Fibroblast of lung (primary cell): ENCODE measurements at places on chromosomes 4 and X. TPM values are rescaled to one million over a fixed set of nuclear protein-coding genes. Genes with fewer than 3 reads are reported as not detected.

Gene MAGEC1
- not detected in 2 replicates for polyA plus RNA-seq

Gene EDNRA
- 1.4 and 9.5 TPM in 2 replicates for polyA plus RNA-seq

Gene SATL1
- polyA plus RNA-seq = not detected in 2 replicates

Gene CXCL6
- 0.23 and 0.66 TPM in 2 replicates for polyA plus RNA-seq

Gene MUC7
- polyA plus RNA-seq = not detected in 2 replicates

Gene GPM6B
- polyA plus RNA-seq = 5.2 TPM in 2 replicates

Gene UGT2A3
- polyA plus RNA-seq = not detected in 2 replicates

Gene CT47B1
- not detected in 2 replicates for polyA plus RNA-seq

Gene NPY1R
- polyA plus RNA-seq = 0.01 and 0.02 TPM in 2 replicates

Gene TBC1D8B
- polyA plus RNA-seq = 8.7 and 15.4 TPM in 2 replicates

Gene ITIH6
- not detected in 2 replicates for polyA plus RNA-seq

Gene ESX1
- not detected in 2 replicates for polyA plus RNA-seq

Gene CLDN22
- polyA plus RNA-seq = not detected in 2 replicates

Gene LAGE3
- polyA plus RNA-seq = 6.1 and 6.4 TPM in 2 replicates

Gene CT45A5
- polyA plus RNA-seq = not detected in 2 replicates

Gene PNMA3
- 0.03 TPM in 1 of 2 replicates, not detected in the other for polyA plus RNA-seq

Gene MAGEB1
- polyA plus RNA-seq = not detected in 2 replicates

Gene SSX4B
- polyA plus RNA-seq = not detected in 2 replicates

Gene ZNF275
- polyA plus RNA-seq = 11.7 and 12.2 TPM in 2 replicates

Gene ERCC6L
- polyA plus RNA-seq = 1.7 and 6.6 TPM in 2 replicates

Gene PLAC8
- 0.29 and 0.79 TPM in 2 replicates for polyA plus RNA-seq

Gene STBD1
- 1.7 and 3.1 TPM in 2 replicates for polyA plus RNA-seq

Gene NPY5R
- polyA plus RNA-seq = not detected in 2 replicates

Gene GAGE12H
- not detected in 2 replicates for polyA plus RNA-seq

Gene GPRIN3
- 0.01 TPM in 1 of 2 replicates, not detected in the other for polyA plus RNA-seq

Gene SLC4A4
- polyA plus RNA-seq = 16.9 and 33.4 TPM in 2 replicates

Gene ZCCHC18
- 0.41 and 0.48 TPM in 2 replicates for polyA plus RNA-seq

Gene PABPC1L2B
- not detected in 2 replicates for polyA plus RNA-seq

Gene UXT
- polyA plus RNA-seq = 114 and 141 TPM in 2 replicates

Gene ZDHHC15
- 0.09 and 0.10 TPM in 2 replicates for polyA plus RNA-seq

Gene SLC6A14
- not detected in 2 replicates for polyA plus RNA-seq

Gene SCML2
- polyA plus RNA-seq = 1.7 and 2.3 TPM in 2 replicates

Gene GABRA4
- polyA plus RNA-seq = not detected in 2 replicates

Gene HDX
- 4.1 and 4.8 TPM in 2 replicates for polyA plus RNA-seq

Gene TEX13B
- not detected in 2 replicates for polyA plus RNA-seq

Gene FRMPD4
- 1.5 TPM in 2 replicates for polyA plus RNA-seq

Gene CXCL10
- 0.07 TPM in 1 of 2 replicates, not detected in the other for polyA plus RNA-seq

Gene HSFX4
- not detected in 2 replicates for polyA plus RNA-seq

Gene CENPC
- 6.5 and 7.6 TPM in 2 replicates for polyA plus RNA-seq

Gene COX18
- polyA plus RNA-seq = 15.8 and 16.9 TPM in 2 replicates
